Suppressor macrophage treated with lipopolysaccharide for 1 hour (primary cell): ENCODE measurements at places on chromosomes 16 and 17.

- no peak for DNase-seq
Measured at GRCh38 chr17:49456183-49456965, 38.7 kb upstream of the NGFR start.

GRCh38 chr16:77760800-77761199 lies 27.6 kb upstream of the VAT1L start:
- DNase-seq: no peak

DNA sequence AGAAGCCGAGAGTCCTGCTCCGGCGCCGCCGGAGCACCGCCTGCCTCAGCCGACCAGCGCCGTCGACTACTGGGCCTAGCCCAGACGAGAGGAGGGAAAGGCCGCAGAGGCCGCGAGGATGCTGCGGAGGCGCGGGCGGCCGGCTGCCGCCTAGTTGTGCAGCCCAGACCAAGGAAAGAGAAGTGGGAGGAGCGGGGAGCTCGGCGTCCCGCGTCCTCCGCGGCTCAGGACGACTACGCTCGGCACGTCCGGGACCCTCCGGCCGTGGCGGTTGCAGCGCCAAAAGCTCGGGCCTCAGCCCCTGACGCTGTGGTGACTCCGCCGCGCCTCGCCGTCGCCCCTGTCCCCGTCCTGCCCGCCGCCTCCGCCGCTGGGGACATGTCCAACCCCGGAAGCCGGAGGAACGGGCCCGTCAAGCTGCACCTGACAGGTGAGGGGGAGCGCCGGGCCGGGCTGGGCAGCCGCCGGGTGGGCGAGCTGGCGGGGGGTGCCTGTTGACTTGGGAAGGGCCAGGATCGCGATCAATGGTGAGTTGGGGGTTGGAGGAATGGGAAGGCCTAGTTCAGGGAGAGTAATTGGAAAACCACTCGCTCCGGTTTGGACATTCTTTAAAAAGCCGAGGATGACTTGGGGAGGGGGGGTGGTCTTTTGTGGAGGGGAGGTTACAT lies 37.7 kb downstream of the RNF135 start:
- DNase-seq: peak; percentile 83

DNA sequence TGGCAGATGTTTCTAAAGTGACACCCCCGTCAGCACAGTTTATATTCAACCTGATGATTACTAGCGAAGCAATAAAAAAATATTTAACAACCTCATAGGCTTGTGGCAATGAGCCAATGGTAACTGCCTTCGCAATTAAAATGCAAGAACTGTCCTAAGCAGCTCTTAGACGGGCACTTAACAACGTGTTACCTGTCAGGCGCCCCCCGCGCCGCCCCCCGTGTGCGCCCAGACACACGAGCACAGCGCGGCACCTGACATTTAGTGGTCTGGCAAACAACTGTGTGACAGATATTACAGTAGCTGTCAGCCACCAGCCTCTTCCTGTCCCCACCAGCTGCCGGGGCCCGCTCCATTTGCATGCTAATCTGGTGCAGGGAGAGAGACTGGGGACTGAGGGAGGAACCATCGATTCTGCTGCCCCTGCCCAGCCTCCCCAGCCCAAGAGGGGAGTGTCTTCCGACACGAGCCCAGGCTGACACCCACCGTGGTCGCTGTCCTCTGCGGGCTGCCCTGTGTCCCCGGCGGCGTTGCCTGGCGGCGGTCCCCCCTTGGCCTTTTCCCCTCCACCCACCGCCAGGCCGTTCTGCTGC lies 12.7 kb downstream of the NDUFAF8 start:
- DNase-seq: no peak

DNA sequence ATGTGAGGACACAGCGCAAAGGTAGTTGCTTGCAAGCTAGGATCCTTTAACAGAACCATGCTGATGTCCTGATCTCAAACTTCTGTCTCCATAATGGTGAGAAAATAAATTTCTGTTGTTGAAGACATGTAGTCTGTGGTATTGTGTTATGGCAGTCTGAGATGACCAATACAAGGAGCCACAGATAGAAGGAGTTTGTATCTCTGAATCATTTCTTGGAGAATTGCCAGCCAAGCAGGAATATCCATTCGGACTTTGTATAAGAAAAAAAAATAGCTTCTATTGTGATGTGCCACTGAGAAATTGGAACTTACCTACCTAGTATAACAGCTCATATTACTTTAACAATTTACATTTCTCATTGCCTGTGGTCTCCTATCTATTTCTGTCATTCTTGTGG lies 447.6 kb upstream of the CA10 start:
- DNase-seq: no peak

DNA sequence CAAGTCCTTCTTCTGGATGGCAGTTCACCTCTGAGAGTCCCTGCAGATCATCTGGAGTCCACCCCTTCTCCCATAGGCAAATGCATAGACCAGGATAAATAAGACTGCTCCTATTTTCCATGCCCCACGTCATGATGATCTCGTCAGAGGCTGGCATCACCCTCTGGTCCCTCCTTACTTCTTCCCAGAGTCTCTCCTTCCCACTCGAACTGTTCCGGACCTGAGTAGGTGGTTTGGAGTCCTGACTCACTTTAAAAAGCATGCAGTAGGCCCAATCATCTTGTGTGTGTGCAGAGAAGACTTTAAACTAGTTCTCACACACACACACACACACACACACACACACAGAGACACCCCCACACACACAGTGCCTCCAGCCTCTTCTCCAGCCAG lies 72.0 kb downstream of the SOX9 start:
- DNase-seq: no peak

DNA sequence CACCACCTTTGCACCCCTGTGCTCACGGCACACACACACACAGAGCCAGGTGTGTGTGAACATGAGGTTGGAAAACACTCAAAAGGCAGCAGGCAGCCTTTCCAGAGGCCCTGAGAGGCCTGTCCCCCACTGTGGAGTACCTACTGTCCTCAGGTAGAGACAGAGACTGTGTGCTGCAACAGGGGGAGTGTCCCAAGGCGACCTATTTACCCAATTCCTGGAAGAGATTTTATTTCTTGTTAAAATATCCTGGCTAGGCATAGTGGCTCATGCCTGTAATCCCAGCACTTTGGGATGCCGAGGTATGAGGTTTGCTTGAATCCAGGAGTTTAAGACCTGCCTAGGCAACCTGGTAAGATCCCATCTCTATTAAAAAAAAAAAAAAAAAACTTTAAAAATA lies 108.5 kb downstream of the COPRS start:
- no peak for DNase-seq
